ENCODE measurements at places on chromosomes 7 and 10.
A peak's percentile ranks its signal among the peaks of the same experiment; 100 is the strongest.

DNA sequence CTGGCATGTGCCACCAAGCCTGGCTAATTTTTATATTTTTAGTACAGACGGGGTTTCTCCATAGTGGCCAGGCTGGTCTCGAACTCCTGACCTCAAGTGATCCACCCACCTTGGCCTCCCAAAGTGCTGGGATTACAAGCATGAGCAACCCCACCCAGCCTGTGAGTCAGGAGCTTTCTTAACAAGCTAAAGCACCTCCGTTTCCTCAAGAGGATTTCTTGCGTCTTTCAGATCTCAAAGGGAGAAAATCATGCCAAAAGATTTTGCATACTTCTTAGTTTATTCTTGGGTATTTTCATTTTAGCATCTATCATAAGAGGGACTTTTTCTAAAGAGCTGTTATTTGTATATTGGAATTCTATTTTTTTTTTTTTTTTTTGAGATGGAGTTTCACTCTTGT is 47.9 kb upstream of the FOXK1 start:
- no peak for DNase-seq

DNA sequence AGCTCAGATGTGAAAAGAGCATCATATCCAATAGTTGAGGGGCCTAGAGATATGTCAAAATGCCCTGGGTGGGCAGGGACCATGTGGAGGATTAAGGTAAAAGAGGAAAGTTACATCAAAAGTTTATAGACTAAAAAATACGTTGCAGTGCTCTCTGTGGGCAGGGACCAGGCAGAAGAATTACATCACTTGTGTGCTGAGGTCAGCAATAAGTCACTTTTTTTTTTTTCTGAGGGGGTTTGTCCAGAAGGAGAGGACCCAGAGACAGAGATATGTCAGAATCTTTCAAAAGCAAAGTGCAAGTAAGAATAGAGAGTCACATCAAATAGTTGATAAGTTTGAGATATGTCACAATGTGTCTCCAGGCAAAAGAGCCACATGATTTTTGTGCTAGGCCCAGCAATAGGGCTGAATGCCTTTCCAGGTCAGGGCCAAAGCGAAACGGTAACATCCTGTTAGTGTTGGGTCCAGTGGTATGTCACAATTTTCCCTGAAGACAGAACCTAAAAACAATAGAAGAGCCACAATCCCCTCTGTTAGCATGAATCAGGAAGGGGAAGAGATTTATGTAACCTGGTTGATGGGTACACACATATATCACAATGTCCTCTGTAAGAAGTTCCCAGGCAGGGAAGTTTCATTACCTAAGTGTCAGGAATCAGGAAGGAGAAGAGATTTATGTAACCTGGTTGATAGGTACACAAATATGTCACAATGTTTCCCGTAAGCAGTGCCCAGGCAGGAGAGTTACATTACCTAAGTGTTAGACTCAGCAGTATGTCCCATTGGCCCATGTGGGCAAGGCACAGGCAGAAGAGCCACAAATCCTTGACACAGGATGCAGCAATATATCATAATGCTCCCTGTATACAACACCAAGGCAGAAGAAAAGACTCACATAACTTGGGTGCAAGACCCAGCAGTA is 28.1 kb upstream of the ZNF107 start:
- no peak for DNase-seq

DNA sequence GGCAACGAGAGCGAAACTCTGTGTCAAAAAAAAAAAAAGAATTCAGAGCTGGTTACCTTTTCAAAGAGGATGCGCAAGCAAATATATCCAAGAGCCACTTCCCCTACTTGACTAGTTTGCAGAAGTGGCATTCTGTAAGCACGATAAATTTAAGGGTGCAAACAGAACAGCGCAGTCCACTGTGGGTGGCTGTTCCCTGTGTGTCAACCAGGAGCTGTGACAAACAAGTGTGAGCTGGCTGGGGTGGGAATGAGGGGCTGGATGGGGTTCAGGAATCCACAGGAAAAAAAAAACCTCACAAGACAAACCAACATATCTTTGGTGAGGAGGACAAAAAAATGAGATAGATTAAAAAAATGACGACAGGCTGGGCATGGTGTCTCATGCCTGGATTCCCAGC is 15.9 kb downstream of the GUSB start:
- no peak for DNase-seq

DNA sequence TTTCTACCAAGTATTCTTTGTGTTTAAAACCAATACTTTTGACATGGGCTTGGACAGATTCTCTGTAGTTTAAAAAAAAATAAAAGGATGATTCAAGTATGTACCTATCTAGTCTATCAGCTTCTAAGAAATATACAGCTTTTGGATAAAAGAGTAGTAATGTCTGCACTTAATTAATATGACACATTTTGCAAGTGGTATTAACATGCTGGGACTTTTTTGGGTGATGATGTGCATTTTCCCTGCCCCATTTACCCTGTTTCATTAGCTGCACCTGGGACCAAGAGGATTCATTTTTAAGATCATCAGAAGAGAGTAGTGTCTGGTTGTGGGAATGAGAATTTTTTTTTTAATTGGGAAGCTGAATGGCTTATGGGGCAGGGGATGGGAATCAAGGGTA is 236.2 kb upstream of the KLF14 start:
- DNase-seq, result no peak

- DNase-seq, result no peak
These were observed 253.3 kb downstream of the SEMA3A start for GRCh38 chr7:83941300-83941699.

GRCh38 chr7:137342265-137342664 is 1.3 kb downstream of the PTN start:
- DNase-seq, result no peak

GRCh38 chr7:90180649-90181048 is 26.4 kb downstream of the STEAP1 start:
- no peak for DNase-seq

DNA sequence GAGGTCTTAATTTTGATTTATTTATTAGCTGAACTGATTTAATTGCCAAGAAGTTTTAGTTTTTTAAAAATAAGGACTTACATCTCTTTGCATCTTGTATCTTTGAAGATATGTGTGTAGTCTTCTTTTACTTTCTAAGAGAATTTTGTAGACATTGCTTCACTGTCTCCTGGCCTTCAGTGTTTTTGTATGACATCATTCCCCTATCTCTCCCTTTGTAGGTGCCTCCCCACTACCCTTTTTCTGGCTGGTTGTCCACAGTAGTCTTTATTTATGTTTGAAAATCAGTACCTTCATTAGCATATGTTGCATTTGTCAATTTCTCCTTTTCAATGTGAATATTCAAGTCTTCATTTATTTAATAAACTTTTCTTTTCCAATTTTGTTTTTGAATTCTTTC is 64.1 kb upstream of the RAB18 start:
- no peak for DNase-seq

GRCh38 chr10:3874990-3875841 is 90.2 kb upstream of the KLF6 start:
- DNase-seq, result no peak

DNA sequence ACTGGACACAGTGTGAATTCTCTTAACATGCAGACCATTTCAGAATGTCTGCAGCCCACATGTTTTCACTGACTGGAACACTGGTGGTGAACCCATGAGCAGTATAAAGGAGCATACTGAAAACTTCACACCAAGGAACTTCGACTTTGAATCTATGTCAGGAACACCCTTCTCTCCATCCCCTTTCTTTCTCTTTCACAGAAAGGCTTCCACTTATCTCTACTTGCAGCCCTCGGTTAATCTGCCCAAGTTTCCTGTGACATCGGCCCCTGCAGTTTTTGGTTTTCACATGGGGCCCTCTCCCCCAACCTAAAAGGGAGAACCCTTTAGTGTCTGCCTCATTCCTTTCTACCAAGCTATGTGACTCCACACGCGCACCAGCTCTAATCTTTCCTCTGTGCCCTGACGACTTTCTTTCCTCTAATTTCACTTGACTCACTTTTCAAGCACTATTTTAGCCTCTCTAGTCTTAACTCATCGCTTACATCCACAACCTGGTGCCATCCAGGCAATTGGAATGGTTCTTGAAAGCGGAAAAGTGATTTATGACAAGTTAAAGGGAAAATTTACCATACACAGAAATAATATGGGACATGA is 70.1 kb downstream of the RELN start:
- no peak for DNase-seq

DNA sequence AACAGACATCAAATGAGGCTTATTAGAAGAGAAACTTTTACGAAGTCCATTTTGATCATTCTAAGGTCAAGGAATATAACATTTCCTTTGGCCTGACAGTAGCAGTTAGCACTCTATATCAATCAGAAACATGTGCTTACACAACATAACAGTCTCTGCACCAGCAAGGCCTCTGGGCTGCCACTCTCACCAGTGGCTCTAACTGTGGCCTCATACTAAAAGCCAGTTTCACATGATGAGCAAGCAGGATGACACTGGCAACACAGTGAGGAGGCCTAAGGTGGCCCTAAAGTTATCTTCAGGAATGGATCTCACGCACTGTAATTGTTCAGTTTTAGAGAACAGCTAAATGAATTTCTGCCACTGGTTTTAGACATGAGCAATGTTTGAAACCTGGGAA is 126.8 kb downstream of the COBL start:
- DNase-seq, result no peak

DNA sequence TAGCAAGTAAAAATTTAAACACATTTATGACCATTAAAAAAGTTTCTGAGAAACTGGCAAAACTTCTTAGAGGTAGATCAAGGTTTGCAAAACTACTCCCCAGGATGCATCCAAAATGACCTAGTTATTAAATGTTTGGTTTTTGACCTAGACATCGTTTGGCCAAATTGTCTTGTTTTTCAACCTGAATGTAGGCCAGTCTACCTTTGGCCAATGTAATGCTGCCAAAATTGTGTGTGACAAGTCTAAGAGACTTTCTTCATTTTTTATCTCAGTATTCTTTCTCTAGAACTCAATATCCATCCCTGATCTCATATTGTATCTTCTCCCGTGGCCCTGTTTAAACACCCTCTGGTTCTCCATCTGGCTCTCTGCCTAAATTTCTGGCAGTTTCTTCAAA is 202.0 kb downstream of the CXCL12 start:
- DNase-seq, result no peak

DNA sequence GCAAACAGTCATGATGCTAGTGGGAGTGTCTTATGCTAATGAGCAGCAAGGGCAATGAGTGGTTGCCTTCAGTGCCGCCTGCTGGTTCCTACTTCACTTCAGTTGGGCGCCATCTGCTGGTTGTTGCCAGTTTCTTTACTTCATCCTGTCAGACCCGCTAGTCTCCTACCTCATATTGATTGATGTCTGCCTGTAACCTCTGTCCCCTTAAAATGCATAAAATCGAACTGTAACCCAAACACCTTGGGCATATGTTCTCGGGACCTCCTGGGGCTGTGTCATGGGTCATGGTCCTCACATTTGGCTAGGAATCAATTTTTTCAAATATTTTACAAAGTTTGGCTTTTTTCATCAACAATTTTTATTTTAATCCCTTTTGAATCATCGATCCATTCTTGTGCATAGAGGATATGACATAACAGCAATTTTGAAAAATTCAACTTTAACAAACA is 62.8 kb upstream of the C7orf33 start:
- peak; percentile 86 for DNase-seq

DNA sequence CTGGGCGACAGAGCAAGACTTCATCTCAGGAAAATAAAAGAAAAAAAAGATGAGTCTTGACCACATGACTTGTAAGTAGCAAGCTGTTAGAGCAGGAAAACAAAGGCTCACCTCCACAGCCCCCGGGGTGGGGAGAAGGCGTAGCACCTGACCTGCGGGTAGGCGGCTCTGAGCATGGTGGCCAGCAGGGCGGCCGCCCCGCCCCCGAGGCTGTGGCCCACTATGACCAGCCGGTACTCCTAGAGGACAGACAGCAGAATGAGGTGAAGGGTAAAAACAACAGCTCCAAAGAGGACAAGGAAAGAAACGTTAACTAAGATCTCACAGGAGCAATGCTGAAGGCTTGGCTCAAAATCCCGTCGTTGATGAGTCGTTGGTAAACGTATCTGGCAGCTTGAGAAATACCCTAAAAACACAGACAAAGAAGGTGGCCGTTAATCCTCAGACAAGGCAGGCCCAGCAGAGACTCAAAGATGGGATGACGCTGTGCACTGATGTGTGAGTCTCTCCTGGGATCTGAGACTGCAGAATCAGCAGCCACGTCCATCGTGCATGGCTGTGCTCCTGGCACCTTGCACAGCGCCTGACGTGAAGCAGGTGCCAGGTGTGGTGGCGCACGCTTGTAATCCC is 31.1 kb downstream of the DAGLB start:
- no peak for DNase-seq

DNA sequence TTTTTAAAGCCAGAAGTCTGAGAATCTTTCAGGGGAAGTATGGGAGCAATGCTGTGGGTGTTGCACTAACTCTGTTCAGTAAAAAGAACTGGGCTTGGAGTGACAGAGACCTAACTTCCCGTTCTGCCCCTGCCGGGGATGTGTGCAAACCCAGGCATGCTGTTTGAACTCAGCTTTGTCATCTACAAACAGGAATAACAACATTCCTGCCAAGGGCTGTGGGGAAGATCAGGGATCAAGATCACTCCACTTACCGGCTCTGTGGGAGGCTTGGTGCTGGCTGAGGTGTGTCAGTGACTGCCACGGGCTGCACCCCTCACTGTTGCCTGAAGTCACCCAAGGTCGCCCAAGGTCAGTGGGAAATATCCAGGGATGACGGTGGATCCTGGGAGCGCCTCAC is 23.1 kb upstream of the DRGX start:
- DNase-seq, result no peak

DNA sequence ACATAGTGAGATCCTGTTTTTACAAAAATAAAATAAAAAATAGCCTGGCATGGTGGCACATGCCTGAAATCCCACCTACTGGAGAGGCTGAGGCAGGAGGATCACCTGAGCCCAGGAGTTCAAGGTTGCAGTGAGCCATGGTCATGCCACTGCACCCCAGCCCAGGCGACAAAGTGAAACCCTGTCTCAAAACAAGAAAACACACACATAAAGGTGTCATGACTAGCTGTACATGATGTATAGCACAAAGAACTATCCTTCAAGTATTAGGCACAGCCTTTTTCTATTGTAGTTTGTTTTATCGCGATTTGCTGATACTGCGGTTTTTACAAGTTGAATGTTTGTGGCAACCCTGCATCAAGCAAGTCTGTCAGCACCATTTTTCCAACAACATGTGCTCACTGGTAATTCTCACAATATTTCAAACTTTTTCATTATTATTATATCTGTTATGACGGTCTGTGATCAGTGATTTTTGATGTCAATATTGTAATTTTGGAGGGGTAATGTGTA is 11.5 kb upstream of the SNX13 start:
- DNase-seq, result no peak

GRCh38 chr7:33591490-33591889 is 313.8 kb upstream of the BMPER start:
- no peak for DNase-seq

DNA sequence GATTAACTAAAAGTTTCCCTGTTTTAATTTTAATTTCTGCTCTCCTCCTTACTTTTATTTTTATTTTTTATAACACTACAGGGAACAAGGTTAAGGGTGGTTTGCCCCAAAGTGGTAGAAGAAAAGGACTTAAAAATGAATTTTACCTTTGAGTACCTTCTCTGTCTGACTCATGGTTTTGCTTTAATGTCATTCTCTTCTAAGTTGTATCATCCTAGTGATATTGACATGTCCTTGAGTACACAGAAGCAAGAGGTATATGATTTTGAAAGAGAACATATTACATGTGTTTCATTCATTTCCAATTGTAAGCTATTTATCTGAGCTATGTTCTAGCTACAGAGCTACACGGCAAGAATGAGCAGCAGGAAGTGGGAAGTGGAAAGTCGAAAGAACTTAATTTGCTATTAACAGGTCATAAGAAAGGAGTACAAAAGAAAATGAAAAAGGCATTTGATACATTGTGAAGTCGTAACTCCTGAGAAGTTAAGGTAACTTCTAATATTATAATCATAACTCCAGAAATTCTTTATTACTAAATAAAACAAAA is 112.5 kb downstream of the SEMA3A start:
- DNase-seq, result no peak

All from stimulated activated CD4-positive, alpha-beta T cell treated with anti-CD3 and anti-CD28 coated beads, Interleukin-4, amount 100 ng/mL, for 1 hour (primary cell).